Glutamatergic neuron (in vitro differentiated cells): ENCODE measurements at places on chromosomes 1 and 21. TPM values are rescaled to one million over a fixed set of nuclear protein-coding genes. Genes with fewer than 3 reads are reported as not detected.

AK2 gene
- total RNA-seq: 52.7 TPM

KIF17 gene
- total RNA-seq: 1.6 TPM

LRRC71 gene
- total RNA-seq: not detected

CTSK gene
- total RNA-seq: 8.8 TPM

STYXL2 gene
- 0.27 TPM for total RNA-seq

PMF1 gene
- 31.6 TPM for total RNA-seq

USF1 gene
- 158 TPM for total RNA-seq

MEGF6 gene
- 64.7 TPM for total RNA-seq

CR1L gene
- total RNA-seq: not detected

G0S2 gene
- 2.5 TPM for total RNA-seq

FABP3 gene
- 148 TPM for total RNA-seq

BECN2 gene
- total RNA-seq: not detected

TEX38 gene
- not detected for total RNA-seq

TMEM200B gene
- 5.8 TPM for total RNA-seq

RNU1-2 gene
- 3,598 TPM for total RNA-seq

SPTA1 gene
- total RNA-seq: not detected

- H3K27ac ChIP-seq: no peak overlapping the region
- H3K27me3 ChIP-seq: no peaks in the 10 kb centered on the region
- no peak overlapping the region for H3K4me3 ChIP-seq
These were observed 13.6 kb upstream of the OR2B11 start for GRCh38 chr1:247471445-247472016.

DNA sequence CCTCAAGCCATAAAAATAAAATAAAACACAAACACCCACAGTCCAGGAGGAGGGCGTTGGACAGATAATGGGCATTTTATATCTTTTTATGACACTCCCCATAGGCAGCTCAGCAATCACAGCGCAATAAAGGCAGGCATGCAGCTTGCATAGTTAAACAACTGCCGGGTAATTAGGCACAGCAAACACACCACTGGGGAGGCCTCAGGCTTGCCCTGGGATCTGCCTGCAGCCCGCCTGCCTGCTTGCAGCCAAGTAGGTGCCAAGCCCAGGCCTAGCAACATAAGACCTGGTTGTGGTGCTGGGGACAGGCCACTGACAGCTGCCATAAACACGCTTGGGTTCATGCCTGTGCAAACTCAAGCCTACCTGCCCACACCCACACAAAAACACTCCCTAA is 54.2 kb downstream of the DMAP1 start:
- peaks cover 2% of the 10 kb centered on the region for H3K27me3 ChIP-seq
- DNase-seq: no peak
- H3K36me3 ChIP-seq: no peaks in the 10 kb centered on the region

DNA sequence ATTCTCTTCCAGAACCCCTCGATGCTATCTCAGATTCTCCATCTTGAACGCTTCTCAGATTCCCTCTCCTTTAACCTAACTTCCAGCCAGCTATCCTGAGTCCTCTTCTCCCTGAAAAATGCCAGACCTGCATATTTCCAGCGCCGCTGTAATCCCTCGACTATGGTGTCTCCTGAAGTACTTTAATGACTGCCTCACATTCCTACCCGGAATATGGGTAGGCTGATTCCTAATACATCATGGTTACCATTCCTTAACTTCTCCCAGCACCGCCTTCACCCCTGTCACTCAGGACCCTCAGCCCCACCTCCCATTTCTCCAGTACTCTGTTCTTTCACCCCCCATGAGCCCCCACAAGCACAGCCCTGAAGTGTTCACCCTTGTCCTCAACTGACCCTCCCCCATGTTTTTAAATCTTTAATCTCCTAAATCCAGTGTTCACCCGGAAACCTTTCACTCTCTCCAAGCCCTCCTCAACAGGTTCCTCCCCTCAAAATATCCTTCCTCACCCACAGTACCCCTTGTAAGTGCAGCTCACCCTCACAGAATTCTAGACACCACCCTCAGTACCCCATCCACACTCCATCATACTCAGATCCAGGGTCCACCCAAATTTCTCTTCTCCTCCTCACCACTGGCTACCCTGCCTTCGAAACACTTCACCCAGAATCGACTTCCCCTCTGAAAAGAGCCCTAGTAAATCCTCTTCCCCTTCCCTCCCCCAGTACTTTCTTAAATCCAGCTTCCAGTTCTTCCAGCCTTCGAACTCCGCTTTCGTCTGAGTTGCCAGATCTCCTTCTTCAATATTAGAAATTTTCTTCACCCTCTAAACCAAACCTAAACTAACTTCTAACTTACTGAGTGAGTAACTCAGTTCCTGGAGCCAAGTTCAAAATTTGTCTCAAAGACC is 922 bp downstream of the CPT2 start:
- peak overlapping the region; percentile 72 for H3K27ac ChIP-seq
- peaks cover 7% of the 10 kb centered on the region for H3K27me3 ChIP-seq
- peak overlapping the region; percentile 99 for H3K4me3 ChIP-seq
- no peaks in the 10 kb centered on the region for H3K36me3 ChIP-seq
- DNase-seq: no peak

GRCh38 chr1:70204600-70204999 is 779 bp downstream of the LRRC40 start:
- peak overlapping the region; percentile 96 for H3K4me3 ChIP-seq
- H3K27me3 ChIP-seq: peaks cover 9% of the 10 kb centered on the region
- DNase-seq: no peak
- H3K4me1 ChIP-seq: peaks cover 7% of the 10 kb centered on the region

- H3K27me3 ChIP-seq: peaks cover 7% of the 10 kb centered on the region
- peaks cover 4% of the 10 kb centered on the region for H3K4me1 ChIP-seq
- H3K27ac ChIP-seq: no peak overlapping the region
- peaks cover 7% of the 10 kb centered on the region for H3K36me3 ChIP-seq
- DNase-seq: no peak
- no peak overlapping the region for H3K4me3 ChIP-seq
These were observed 27.4 kb downstream of the PHGDH start for GRCh38 chr1:119739150-119739549.

DNA sequence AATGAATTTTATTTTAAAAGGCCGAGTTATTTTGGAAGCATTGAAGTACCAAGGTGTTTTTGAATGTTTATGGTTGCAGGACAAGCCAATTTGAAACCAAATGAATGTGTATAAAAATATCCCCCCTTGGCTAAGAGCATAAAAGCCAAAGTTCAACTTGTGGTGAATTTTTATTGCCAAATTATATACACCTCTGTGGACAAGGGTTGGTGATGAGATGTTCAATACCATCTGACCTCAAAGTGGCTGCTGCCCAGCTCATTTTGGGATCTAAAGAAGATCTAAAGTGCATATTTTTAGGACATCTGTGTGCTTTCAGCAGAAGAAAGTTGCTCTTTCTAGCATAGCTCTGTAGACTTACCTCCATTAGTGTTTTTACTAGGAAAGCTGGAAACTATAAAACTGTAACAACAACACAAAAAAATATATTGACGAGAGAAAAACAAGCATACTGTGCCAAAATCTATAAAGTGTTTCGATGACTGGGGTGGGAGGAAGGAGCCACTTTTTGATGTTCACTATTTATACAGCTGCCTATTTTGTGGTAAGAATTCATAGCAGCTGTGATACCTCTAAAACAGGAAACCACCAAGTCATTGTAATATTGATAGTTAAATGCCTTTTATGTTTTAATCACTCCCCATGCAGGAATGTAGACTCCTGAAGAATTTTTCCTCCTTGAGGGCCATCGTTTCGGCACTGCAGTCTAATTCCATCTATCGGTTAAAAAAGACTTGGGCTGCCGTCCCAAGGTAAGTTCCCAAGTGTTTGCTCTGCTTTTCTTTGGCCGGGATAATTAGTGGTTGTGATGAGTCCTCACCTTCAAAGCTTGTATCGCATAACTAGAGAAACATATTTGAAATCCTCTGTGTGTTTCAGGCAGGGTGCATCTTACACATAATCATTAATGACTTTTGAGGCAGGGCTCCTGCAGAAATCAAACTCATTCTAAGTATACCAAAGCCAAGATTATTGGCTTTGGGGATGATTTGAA is 83.2 kb downstream of the RGL1 start:
- no peaks in the 10 kb centered on the region for H3K27me3 ChIP-seq
- no peaks in the 10 kb centered on the region for H3K36me3 ChIP-seq
- no peaks in the 10 kb centered on the region for H3K4me1 ChIP-seq
- DNase-seq: no peak
- no peak overlapping the region for H3K27ac ChIP-seq

DNA sequence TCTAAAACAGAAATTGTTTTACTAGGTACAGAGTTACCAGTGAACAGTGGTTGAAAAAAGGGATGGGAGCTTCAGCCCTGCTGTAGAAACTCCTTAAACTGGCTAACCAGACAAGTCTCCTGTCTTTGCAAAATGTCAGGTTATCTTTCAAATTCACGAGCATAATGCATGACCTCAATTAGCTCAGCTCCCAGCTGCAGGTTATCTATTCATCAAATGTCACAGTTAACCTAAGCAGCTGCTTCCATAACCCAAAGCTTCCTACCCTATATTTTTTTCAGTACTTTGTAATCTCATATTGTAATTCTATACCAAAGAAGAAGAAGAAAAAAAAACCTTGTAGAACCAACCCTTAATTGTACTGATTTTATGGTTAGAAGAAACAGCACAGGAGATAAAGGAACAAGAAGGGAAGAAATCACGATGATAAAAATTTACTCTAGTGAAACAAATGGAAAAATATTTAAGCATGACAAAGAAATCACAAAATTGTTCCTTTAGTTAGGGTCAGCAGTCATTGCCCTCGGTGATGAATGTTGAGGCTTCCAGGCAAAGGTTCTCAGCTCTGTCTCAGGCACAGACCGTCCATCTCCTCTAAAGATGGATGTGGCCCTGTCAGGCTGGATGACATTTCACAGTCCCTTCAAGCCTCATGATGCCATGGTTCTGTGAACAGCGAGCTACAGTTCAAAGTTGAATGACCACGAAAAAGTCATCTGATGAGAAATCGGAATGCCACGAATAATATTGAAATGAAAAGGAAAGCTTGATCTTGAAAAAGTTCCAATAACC is 95.9 kb downstream of the PLD5 start:
- no peaks in the 10 kb centered on the region for H3K27me3 ChIP-seq
- no peak for DNase-seq
- no peaks in the 10 kb centered on the region for H3K36me3 ChIP-seq
- H3K27ac ChIP-seq: no peak overlapping the region

GRCh38 chr1:26614655-26615411 is 81.0 kb upstream of the ARID1A start:
- H3K27ac ChIP-seq: no peak overlapping the region
- peaks cover 6% of the 10 kb centered on the region for H3K4me1 ChIP-seq
- H3K36me3 ChIP-seq: no peaks in the 10 kb centered on the region
- H3K27me3 ChIP-seq: peaks cover 3% of the 10 kb centered on the region

GRCh38 chr21:32386195-32386870 is 6.5 kb downstream of the URB1 start:
- H3K27ac ChIP-seq: no peak overlapping the region
- H3K36me3 ChIP-seq: peaks cover 6% of the 10 kb centered on the region
- no peak overlapping the region for H3K4me3 ChIP-seq
- no peaks in the 10 kb centered on the region for H3K27me3 ChIP-seq
- DNase-seq: no peak
- H3K4me1 ChIP-seq: no peaks in the 10 kb centered on the region

GRCh38 chr1:18536356-18536755 is 55.6 kb downstream of the KLHDC7A start:
- H3K4me1 ChIP-seq: peaks cover 10% of the 10 kb centered on the region
- no peak overlapping the region for H3K4me3 ChIP-seq
- peaks cover 9% of the 10 kb centered on the region for H3K27me3 ChIP-seq
- H3K36me3 ChIP-seq: no peaks in the 10 kb centered on the region
- H3K27ac ChIP-seq: no peak overlapping the region

GRCh38 chr1:167148421-167148820 is 54.5 kb downstream of the STYXL2 start:
- H3K4me1 ChIP-seq: no peaks in the 10 kb centered on the region
- H3K27ac ChIP-seq: no peak overlapping the region
- peaks cover 10% of the 10 kb centered on the region for H3K36me3 ChIP-seq
- H3K4me3 ChIP-seq: no peak overlapping the region
- no peaks in the 10 kb centered on the region for H3K27me3 ChIP-seq

- H3K36me3 ChIP-seq: no peaks in the 10 kb centered on the region
- no peak overlapping the region for H3K4me3 ChIP-seq
- H3K27me3 ChIP-seq: peaks cover 3% of the 10 kb centered on the region
These were observed 4.1 kb downstream of the ZC3H12A start for GRCh38 chr1:37478451-37478881.

DNA sequence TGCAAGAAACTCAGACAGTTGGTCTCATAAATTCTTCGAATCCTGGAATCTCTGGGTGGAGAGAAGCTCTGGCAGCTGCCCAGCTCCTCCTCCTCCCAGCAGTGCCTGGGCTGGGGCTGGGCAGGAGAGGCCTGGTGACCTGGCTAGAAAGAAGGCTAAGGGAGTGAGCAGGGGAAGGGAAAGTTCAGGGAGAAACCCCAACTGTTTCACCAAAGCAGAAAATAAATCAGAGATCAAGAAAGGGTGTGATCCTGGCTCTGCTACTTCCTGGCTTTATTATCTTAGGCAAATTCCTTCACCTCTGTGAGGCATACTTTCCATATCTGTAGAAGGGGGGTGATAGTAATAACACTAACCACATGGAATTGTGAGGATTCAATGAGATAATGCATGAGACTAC is 8.8 kb upstream of the COL16A1 start:
- no peak overlapping the region for H3K27ac ChIP-seq
- H3K4me1 ChIP-seq: peaks cover 30% of the 10 kb centered on the region
- no peak for DNase-seq
- H3K27me3 ChIP-seq: peaks cover 7% of the 10 kb centered on the region
- H3K36me3 ChIP-seq: no peaks in the 10 kb centered on the region

- DNase-seq: no peak
- H3K4me1 ChIP-seq: peaks cover 2% of the 10 kb centered on the region
- H3K27me3 ChIP-seq: peaks cover 6% of the 10 kb centered on the region
These were observed 61.0 kb upstream of the EFHD2 start for GRCh38 chr1:15348648-15349047.

- H3K27ac ChIP-seq: no peak overlapping the region
- H3K4me3 ChIP-seq: no peak overlapping the region
- peaks cover 4% of the 10 kb centered on the region for H3K36me3 ChIP-seq
These were observed 28.8 kb downstream of the NTNG1 start for GRCh38 chr1:107169615-107170014.

GRCh38 chr1:50060279-50060678 is 36.5 kb upstream of the AGBL4 start:
- H3K27ac ChIP-seq: no peak overlapping the region
- no peak overlapping the region for H3K4me3 ChIP-seq
- DNase-seq: no peak
- H3K4me1 ChIP-seq: no peaks in the 10 kb centered on the region
- no peaks in the 10 kb centered on the region for H3K36me3 ChIP-seq

DNA sequence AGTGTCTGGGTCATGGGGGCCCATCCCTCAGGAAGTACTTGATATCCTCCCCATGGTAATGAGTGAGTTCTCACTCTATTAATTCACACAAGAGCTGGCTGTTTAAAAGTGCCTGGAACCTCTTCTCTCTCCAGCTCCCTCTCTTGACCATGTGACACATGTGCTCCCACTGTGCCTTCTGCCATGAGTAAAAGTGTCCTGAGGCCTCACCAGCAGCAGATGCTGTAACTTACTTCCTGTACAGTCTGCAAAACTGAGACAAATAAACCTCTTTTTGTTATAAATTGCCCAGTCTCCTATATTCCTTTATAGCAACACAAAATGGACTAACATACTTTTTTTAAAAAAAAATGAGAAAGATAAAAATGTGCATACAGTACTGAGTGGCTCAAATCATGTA is 24.0 kb downstream of the PUM1 start:
- H3K27ac ChIP-seq: peak overlapping the region; percentile 62
- H3K36me3 ChIP-seq: no peaks in the 10 kb centered on the region
- H3K4me1 ChIP-seq: peaks cover 16% of the 10 kb centered on the region
- no peak overlapping the region for H3K4me3 ChIP-seq
- H3K27me3 ChIP-seq: peaks cover 3% of the 10 kb centered on the region
